Left lobe of liver (tissue), 2 donors: ENCODE measurements at places on chromosomes 5 and 9. TPM values are rescaled to one million over a fixed set of nuclear protein-coding genes. Genes with fewer than 3 reads are reported as not detected.

The PCDHB3 gene
- total RNA-seq: 0.15 TPM

The ITGA1 gene
- 69.5 TPM for total RNA-seq

DNA sequence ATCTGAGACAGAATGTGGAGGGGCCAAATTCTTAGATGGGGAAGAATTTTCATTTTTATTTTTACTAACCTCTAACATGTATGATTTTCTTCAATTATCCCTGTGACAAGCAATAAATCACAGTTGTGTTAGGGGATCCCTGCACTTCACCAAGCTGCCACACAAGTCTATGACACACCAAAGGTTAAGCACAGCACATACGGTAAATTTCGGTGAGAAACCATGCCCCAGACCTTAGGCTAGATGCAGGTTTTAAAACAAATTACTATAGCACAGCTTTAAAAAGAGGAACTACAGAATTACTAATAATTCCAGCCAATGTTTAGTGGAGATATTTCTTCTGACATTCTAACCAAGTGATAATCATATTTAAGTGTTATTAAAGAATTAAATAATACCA, 175.7 kb upstream of the RORB start:
- DNase-seq: no peak

GRCh38 chr5:137113939-137114338, 385.2 kb downstream of the SPOCK1 start:
- no peak for DNase-seq

- DNase-seq: no peak
Measured at GRCh38 chr5:167352801-167353200, 938.6 kb upstream of the WWC1 start.

- no peak for DNase-seq
Measured at GRCh38 chr5:181134259-181134658, 3.3 kb upstream of the OR2V1 start.

DNA sequence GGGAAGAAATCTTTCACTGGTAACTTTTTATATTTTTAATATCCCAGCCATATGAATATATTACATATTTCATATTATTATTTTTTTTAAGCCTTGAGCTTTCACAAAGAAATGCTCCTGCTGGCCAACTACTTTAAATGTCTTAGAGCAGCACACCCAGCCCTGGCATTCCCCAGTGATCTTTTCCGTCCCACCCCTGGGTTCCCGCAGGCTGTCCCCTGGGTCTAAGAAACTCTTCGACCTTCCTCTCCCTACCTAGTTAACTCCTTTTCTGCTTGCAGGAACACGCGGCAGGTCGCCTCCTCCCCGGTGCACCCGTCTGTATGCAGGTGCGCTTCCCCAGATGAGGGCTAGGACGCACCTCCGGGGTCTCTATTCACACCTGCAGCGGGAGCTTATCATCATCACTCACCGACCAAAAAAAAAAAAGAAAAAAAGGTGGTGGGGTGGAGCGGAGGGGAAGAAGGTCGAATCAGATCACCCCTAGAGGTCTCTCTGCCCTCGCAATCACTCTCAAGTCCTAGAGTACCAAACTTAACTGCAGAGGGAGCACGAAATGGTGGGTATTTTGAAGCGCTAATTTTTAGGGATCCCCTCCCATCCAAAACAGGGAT, 696 bp downstream of the ZFP62 start:
- DNase-seq: no peak
